ENCODE measurements at places on chromosomes 12 and 14.
A peak's percentile ranks its signal among the peaks of the same experiment; 100 is the strongest.

DNA sequence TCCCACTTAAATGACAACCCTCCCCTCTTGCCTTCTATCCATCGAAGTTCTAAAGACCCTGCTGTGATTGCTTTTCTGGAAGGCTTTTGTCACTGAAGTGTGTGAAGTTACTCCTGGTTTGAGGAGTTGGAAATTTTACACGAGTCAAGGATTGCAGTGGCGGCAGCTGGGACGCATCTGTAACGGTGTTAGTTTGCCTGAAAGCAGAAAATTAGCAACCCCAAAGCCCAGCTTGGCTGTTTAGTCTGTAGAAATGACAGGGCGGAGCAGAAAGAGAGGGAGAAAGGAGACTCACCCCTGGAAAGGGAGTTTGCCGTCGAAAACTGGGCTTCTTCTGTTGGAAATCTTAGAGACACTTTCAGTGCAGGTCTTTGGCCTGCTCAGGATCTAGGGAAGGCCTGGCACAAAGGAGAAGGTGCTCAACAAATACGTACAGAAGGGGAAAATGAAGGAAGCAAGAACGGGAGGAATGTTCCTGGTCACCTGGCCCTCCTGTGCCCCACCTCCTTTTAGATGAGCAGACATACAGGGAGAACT lies 931 bp upstream of the MYF5 start:
- no peak for DNase-seq

DNA sequence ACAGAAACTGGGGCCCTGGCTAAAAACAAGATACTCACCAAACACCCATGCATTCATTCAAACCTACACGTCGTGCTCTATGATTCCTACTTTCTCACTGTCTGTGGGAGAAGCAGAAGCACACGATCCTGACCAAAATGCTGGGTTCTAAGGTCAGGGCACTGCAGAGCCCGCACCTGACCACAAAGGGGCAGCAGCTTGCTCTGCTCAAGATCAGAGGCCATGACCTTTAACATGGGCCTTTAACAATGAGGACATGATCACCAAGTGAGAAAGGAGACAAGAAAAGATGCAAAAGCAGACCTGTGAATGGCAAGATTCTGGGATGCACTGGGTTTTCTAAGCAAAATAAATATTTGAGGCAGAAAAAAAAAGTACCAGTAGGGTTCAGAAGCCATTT lies 40.1 kb upstream of the VPS33A start:
- DNase-seq = no peak

GRCh38 chr12:68304626-68305025 lies 27.5 kb downstream of the MDM1 start:
- DNase-seq = no peak

DNA sequence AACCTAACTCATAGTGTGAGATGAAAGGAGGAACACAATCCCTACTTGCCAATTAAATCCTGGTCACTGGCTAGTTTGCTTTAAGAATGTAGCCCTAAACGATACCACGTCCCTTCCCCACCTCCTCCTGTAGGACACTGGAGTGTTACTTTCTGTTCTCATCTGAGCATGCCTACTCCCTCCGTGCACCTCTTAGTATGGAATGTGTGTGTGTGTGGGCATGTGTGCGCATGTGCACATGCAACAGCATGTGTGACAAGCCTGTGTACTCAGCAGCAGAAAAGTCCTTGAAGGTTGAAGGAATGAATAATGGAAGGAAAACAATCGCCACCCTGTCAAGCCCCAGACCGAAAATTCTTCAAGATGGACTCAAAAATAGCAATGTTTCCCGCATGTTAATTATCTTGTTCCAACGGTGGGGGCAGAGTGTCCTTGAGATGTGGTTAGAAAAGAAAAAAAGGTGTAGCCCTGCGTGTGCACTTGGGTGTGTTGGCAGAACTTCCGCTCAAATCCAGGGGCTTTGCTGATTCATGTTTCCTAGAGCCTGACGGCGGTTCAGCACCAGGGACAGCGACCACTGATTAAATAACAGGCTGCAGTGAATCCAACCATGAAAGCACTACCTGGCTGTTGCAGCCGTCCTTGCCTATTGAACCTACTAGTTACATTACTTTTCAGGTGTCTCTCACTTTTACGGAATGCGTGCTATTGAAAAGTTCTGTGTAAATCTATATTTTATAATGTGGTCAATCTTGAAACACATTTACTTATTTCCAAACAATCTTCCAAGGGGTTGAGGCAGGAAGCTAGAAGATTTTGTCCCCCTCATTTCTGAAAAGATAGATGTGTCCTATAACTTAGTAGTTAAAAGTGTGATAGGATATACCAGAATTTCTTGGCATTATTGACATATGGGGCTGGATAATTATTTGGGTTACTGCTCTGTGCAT lies 79.8 kb downstream of the SRRM4 start:
- DNase-seq = peak; percentile 59

GRCh38 chr12:94812345-94812744 lies 162.0 kb upstream of the TMCC3 start:
- DNase-seq = no peak
